LNCaP clone FGC (cell line): ENCODE measurements at places on chromosomes 5 and 9.

DNA sequence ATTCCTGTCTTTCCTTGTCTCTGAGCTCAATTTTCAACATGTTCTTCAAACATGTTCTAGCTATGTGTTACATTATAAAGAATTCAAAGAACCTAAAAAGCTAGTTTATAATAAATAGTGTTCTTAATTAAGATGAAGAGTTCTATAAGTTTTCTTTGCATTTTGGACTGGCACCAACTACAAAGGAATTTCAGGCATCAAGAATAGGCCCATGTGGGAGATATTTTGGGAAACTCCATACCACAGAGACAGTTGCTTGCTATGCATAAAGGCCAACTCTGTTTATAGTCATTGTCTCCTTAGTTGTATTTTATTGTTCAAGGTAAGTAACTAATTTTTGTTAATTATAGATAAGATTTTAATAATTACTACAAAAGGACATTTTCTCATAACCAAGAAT lies 4.5 kb downstream of the SLF1 start:
- DNase-seq, result no peak

DNA sequence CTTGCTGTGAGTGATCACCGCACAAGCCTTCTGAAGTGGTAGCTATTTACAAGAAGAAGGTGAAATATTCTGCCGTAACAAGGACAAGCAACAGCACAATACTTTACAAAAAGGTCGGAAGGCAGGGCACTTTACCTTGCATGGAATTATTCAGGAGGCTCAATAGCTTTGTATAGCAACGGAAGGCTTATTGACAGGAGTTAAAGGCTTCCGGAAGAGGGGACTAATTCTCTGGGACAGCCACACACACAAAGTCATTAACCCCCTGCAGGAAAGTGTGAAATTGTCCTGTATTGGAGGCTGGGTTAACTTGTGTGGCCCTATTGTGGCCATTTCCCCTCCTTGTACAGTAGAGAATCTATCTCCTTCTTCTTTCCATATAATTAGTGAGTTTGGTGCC lies 199.3 kb upstream of the SEMA6A start:
- DNase-seq, result no peak

GRCh38 chr5:96652769-96653454 lies 9.3 kb upstream of the CAST start:
- DNase-seq, result no peak

DNA sequence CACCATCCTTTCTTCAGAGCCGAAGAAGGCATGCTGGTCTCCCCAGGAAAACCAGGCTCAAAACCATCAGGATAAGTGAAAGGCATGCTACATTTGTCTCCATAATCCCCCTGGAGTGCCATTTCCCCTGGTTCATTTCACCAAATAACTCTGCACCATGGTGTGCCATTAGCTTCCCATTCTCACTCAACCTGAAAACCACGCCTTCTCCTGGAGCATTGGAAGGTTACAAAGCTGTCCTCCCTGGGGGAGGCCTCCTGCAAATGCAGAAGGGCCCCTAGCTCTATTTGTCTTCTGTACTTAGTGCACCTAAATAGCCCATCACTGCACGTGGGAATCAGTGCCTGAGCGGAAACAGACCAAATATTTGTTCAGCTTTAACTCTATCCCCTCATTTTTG lies 90.2 kb upstream of the ICE1 start:
- no peak for DNase-seq

- no peak for DNase-seq
Measured at GRCh38 chr5:168104811-168105481, 186.5 kb upstream of the WWC1 start.

DNA sequence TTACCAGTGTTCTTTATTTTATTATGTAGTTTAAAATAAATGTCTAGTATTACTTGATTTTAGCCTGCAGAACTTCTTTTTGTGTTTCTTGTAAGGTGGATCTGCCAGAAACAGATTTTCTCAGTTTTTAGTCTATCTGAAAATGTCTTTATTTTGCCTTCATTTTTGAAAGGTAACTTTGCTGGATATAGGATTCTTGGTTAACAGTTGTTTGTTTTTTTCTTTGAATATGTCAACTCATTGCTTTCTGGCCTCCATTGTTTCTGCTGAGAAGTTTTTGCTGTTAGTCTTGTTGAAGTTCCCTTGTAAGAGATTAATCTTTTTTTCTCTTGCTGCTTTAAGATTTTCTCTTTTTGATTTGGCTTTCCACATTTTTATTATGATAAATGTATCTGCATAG lies 75.5 kb downstream of the MTREX start:
- DNase-seq, result no peak

DNA sequence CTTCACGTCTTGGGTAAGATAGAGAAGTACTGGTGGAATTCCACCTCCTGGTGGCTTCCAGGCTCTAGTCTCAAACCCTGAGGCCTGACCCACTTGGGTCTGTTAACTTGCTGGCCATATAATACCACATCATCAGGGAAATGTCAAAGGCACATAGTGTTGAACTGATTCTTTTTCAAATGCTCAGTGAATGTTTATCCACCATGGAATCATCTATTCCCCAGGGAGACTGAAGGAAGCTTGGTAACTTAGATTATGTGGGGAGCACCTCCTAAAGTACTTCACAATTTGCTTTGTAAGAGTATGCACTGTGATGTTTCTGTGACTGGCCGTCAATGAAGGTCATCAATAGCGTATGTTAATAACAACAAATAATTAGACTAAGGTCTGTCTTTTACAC lies 16.1 kb downstream of the MACROH2A1 start:
- DNase-seq, result no peak

DNA sequence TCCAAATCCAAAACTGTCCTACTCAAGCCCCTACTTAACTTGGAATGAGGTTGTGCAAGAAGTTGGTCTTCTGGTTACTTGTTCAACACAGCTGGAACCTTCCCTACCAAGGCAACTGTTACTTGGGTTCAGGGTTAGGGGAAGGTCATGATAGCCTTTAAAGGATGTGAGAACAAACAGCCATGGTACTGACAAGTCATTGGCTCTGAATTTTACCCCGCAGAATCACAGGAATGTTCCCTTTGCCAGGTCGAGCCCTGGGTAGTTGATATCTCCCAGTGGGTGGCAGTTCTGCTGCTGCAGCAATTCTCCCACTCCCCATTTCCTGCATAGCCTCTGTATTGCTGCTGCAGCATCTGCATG lies 396.1 kb upstream of the MPDZ start:
- no peak for DNase-seq

- peak; percentile 42 for DNase-seq
Measured at GRCh38 chr5:133981714-133982113, 13.3 kb upstream of the C5orf15 start.

- no peak for DNase-seq
Measured at GRCh38 chr5:32504989-32505596, 60.6 kb upstream of the ZFR start.

DNA sequence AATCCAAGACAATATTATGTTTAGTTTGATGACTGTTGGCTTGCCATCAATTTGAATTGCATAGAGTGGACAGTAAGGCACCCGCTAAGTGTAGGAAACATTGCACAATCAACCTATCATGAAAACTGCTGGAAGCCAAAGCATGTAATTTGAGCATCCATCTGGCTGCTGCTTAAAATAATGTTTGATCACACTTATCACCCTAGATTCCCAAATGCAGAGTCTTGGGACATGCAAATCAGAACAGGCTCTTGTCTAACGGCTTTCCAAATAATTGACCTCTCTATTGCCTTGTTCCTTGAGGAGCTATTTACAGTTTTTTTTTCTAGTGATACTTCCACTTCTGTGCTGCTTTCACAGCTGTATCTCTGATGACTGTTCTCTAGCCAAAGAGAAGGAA lies 342.1 kb downstream of the PRR16 start:
- no peak for DNase-seq

DNA sequence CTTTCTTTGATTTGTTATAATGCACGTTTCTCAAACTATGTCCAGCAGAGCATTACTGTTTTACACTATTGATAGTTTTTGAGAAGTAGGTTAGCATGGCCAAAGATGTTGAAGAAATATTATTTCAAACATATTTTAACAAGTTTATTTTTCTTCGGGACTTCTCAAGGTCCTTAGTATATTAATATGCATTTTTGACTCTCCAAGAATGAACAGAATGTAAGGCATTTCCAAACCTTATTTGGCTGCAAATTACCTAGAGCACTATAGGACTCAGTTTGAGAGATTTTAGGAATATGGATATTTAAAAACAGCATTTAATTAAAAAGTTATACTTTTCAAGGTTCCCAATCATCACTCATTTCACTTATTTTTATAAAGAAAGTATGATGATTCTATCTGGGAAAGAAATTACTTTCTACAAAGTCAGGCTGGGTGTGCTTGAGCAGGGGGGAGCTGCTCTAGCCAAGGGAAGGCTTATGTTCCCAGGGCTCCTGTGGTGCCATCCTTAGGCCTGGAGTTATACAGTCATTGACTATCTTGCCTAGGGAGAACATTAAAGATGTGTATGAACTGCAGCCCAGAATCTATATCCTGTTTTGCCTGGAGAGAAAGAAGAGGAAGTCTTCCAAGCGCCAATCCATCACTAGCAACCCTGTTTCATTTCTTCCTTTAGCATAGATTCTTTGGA lies 27.6 kb upstream of the NREP start:
- DNase-seq, result no peak

DNA sequence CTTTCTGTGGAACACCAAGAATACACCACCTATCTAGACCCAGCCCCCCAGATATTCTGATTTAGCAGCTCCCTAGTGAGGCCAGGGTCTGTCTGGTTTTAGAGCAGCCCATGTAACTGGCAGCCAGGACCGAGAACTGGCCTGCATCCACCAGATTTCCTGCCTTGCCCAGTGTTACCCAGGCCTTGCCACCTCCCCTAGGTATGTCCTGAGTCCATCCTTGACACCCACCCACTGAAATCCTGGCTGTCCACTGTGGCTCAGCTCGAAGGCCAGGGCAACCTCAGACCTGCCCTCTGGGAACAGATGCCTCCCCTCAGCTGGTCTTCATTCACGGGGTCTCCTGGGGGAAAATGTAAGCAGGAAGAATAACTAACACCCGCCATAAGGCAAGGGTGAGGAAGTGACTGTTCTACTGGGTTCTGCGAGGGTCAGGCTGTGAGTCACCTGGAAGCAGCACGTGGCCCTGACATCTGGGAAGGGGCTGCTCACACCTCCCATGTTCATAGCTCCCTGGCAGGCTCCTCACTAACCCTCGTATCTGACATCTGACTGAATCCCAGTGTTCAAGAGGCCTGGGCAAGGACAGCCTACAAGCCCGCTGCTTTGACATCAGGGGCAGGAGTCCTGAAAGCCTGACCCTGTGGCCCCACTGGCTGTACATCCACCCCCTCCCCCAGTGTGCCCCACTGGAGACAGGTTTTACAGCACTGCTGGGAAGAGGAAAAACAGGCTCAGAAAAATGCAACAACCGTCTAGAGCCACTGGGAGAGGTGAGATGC lies 72.7 kb downstream of the SEMA4D start:
- DNase-seq, result no peak

DNA sequence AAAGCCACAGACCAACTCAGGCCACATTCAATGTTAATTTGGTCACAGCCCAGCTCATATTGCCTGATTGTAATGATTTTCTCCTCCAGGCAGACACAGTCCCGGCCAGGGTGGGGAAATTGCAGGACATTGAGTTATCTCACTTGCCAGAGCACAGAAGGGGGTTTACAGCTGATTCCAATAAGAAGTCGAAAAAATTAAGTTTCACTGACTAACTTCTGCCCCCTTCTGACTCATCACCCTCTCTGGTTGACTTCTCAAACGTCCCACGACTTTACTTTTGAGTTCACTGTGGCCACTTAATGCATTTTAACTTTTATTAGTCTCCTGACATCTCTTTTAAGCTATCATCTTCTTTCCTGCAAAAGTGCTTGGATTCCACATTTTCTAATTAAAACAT lies 321.4 kb upstream of the WWC1 start:
- DNase-seq, result no peak

DNA sequence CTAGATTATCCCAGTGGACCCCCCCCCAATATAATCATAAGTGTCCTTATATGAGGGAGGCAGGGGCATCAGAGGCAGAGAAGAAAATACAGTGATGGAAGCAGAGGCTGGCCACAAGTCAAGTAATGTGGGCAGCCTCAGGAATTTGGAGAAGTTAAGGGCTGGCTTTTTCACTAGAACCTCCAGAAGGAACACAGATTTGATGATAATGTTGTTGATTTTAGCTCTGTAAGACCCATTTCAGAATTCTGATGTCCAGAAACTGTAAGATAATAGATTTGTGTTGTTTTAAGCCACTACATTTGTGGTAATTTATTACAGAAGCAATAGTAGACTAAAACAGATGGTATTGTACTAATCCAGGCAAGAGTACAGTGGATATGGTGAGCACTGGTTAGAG lies 36.3 kb upstream of the LRRTM2 start:
- DNase-seq, result no peak

- no peak for DNase-seq
Measured at GRCh38 chr5:35543408-35543807, 74.3 kb upstream of the SPEF2 start.

- no peak for DNase-seq
Measured at GRCh38 chr9:69646810-69647209, 25.4 kb downstream of the APBA1 start.

DNA sequence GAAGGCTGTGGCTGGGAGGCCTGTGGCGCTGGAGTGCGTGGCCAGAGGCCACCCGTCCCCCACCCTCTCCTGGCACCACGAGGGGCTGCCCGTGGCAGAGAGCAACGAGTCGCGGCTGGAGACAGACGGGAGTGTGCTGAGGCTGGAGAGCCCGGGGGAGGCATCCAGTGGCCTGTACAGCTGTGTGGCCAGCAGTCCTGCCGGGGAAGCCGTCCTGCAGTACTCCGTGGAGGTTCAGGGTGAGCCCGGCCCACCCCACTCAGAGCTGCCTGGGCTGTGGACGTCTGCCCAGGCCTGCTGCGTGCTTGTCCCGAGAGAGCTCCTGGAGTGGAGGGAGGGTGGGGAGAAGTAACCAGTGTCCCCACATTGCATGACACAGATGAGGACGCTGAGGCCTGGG lies 89.2 kb downstream of the HMCN2 start:
- no peak for DNase-seq
